ENCODE measurements at places on chromosomes 7 and 10.
A peak's percentile ranks its signal among the peaks of the same experiment; 100 is the strongest.

- DNase-seq: no peak
Observed at GRCh38 chr10:69078311-69078710, 9.6 kb upstream of the SRGN start.

DNA sequence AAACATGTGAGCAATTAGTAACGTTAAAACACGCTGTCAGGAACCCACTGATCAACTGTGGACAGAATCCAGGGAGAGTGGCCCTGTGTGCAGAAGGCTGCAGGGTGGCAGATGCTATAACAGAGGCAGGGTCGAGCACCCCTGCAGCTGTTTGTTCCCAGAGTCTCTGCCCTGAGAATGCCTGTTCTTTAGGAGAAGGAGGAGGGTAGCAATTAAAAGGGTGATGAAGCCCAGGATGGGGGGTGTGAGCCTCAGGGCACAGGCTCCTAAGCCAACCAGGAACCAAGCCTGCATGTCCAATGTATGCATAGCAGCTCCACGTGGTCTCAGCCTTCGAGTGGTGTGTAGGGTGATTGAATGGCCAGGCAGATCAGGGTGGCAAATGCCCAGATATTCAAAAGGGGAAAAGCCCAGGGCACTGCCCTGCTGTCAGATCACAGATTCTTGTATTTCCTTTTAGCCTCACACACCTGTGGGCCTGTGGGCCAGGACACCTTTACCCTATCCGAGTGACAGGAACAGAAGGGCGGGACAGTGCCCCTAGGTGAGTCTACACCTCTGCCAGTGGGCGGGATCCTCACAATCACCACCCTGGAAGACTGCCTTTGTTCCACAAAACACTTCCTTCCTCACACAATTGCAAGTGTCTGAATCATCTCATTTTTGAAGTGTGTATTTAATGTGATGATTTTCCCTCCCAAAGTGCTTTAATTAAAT, 7.3 kb downstream of the WDFY4 start:
- no peak for DNase-seq

GRCh38 chr7:27173511-27173955, 587 bp downstream of the HOXA10 start:
- no peak for DNase-seq

DNA sequence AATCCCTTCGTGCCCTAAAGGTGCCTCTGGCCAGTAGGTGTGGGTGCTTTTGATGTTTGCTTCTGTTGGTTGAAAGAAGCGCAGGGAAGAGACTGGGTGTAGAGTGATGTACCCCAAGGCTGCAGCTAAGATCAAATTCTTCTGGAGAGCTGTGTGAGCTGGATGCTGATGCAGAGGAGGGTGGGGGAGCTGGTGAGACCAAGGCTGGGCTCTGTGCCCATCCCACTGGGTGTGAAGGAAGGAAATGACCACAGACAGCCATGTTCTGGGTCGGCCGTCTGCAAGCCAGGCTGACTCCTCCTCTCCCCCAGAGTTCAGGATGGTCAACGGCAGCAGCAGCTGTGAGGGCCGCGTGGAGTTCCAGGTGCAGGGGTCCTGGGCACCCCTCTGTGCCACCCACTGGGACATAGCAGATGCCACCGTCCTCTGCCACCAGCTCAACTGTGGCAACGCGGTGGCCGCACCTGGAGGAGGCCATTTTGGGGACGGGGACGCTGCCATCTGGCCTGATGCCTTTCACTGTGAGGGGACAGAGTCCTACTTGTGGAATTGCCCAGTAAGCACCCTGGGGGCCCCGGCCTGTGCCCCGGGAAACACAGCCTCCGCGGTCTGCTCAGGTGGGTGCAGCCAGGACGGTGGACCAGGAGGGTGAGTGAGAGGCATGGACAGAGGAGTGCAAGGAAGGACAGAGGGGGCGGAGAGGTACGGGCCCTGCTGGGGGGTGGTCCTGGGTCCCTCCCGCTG, 5.1 kb downstream of the SCART1 start:
- no peak for DNase-seq

DNA sequence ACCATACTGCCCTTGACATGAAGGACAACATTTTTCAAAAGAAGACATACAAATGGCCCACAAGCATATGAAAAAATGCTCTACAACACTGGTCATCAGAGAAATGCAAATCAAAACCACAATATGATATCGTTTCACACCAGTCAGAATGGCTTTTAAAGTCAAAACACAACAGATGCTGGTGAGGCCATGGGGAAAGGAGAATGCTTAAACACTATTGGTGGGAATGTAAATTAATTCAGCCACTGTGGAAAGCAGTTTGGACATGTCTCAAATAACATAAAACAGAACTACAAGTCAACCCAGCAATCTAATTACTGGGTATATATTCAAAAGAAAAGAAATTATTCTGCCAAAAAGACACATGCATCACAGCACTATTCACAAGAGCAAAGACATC, 4.2 kb upstream of the NT5C3A start:
- DNase-seq: no peak

DNA sequence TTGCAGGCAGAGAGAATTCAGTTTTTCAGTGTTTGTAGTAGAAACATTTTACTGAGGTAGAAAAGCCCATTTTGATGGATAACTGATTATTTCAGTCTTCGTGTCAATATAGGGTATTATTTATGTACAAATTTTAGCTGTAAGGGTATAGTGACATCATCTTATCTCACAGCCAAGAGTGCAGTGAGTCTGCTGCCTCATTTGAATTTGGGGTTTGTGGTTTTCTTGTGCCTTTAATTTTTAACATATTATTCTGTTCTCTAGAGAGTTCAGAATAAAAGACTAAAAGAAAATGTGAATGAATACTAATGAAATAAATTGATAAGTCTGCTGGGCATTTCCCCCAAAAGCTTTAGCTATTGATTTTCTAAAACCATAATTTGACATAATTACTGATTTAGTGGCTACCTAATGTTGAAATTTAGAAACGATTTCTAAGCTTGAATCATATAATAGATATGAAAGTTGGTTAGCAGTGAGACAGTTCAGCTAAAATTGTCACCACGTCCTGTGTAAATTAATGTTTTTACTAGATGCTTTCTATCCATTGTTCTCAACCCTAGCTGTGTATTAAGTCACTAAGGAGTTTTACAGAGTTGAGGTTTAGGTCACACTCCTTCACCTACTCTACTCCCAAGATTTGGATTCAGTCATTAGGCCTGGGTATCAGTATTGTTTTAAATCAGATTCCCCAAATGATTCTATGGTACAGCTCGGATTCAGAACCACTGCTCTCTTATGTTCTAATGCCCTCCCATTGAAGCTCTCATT, 37.3 kb downstream of the ACADSB start:
- no peak for DNase-seq

GRCh38 chr7:34011696-34012095, 106.4 kb downstream of the BMPER start:
- no peak for DNase-seq

- DNase-seq: no peak
Observed at GRCh38 chr7:31105256-31105950, 53.3 kb downstream of the ADCYAP1R1 start.

DNA sequence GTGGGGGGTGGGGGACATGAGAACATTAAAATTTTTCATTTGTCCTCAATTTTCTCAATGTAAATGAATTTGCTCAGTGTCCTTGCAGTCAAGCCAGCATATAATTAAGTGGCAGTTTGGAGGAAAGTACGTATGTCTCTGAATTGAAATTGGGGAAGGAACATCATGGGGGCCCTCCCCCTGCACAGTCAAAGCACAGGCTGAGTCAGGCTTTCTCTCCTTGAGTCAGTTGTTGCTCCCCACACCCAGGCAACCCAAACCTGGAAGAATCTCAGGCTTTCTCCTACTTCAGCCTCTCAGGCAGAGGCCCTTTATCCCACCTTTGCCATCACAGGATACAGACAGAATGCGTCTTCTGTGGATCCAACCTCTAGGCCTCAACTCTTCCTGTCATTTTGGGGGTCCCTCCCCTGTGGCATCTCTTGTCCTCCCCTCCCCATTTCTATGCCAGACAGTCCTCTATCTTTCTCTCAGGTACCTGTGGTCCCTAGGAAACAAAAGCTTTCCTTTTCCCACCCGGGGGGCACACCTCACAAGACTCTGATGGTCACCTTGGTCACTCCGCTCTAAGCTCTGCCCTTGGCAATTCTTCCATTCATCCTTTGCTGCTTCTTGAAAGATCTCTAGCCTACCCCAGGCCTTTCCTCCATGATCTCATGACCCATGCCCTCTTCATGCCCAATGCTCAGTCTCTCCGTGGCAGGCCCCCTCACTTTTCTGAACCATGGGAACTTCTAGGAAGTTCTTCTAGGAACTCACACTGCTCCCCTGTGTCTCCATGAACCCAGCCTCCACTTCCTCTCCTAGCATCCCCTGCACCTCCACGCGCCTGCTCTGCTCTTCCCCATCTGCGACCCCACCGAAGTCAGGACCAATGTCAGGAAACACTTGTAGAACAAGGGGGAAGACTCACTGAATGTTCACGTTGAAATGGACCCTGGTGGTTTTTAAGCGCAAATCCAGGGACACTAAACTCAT, 40.4 kb downstream of the CREB3L2 start:
- DNase-seq: no peak

- no peak for DNase-seq
Observed at GRCh38 chr7:75691793-75692543, 46.8 kb downstream of the HIP1 start.

GRCh38 chr10:110487411-110488331, 10.0 kb upstream of the DUSP5 start:
- no peak for DNase-seq

DNA sequence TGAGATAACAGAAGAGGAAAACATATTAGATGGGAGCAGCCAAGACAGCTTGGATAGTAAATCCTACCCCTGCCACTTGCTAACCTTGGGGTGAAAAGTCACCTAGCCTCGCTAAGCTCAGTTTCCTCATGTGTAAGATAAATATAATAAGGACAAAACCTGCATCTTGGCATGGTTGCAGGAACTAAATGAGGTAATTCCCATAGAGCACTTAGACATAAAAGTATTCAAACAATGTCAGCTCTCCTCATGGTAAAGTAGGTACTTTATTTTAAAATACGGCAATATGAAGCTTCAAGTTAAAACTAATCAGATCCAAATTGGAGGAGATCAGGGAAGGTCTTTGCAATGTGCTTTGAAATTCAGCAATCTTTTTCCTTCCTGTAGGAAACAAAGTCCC, 113.1 kb downstream of the USP6NL start:
- DNase-seq: no peak

- no peak for DNase-seq
Observed at GRCh38 chr10:90787393-90788198, 70.2 kb downstream of the HTR7 start.

DNA sequence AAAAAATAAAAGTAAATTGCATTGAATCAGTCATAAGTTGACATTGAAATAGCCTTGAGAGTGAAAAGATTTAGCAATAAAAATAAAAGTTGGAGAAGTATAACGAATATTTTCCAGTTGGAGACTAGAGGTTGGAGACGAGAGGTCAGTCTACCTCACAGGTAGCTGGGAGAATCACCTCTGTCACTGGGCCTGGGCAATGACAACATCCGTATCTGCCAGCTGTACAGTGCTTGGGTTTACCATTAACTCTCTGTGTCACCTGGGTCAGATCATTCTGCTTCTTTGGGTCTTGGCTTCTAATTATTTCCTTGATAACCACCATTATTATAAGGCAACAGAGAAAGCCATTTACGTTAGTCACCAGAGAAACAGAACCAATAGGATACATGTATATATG, 62.0 kb upstream of the STEAP4 start:
- DNase-seq: no peak

- no peak for DNase-seq
Observed at GRCh38 chr10:124738441-124738840, 5.7 kb downstream of the FAM53B start.

DNA sequence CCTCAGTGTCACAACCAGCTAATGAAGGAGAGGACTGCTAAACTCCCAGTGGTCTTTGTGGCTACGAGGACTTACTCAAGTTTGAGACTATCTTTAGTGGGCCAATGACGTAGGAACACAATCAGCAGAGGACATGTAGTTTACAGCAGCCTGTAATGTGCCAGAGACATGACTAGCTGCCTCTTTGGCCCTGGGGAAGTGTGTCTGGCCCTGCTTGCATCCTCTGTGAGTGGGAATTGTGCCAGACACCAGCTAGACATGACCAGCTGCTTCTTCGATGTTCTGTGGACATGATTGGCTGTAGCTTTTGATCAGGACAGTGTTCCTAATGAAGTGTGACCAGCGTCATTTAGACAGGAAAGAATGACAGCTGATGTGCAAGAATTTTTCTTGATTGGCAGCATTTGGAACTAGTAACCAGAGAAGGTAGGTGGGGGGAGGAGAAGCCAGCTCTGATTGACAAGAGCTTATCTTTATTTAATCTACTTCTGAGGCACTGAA, 141.7 kb downstream of the AUTS2 start:
- DNase-seq: peak; percentile 17

DNA sequence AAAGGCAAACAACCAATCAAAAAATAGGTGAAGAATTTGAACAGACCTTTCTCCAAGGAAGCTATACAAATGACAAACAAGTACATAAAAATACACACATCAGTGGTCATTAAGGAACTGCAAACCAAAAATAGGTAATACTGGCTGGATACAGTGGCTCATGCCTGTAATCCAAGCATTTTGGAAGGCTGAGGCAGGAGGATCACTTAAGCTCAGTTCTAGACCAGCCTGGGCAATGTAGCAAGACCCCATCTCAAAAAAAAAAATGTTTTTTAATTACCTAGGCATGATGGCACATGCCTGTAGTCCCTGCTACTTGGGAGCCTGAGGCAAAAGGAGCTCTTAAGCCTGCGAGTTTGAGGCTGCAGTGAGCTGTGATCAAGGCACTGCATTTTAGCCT, 19.3 kb downstream of the CDCA7L start:
- DNase-seq: no peak

- DNase-seq: no peak
Observed at GRCh38 chr10:43202657-43203447, 64.0 kb downstream of the RASGEF1A start.

GRCh38 chr10:24239289-24240040, 30.5 kb downstream of the KIAA1217 start:
- no peak for DNase-seq

GRCh38 chr7:155808549-155809331, 3.5 kb downstream of the SHH start:
- DNase-seq: no peak

DNA sequence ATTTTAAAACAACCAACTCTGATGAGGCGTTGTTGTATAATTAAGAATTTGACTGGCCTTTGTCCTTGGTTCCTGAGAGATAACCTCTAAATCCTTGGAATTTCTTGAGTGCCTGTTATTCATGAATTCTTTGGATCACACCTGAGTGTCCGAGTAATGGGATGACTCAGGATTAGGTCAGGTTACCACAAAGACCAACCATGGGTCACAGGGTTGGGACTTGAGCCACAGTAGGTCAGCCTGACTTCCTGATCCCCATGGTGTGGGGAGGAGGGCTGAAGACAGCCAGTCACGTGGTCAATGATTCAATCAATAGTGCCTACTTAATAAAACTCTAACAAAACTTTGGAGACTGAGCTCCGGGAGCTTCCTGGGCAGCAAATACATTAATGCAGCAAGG, 192.5 kb downstream of the GFRA1 start:
- DNase-seq: no peak

GRCh38 chr7:18886832-18887231, 230.6 kb downstream of the TWIST1 start:
- DNase-seq: no peak

- peak; percentile 16 for DNase-seq
Observed at GRCh38 chr7:8176370-8177081, 85.4 kb downstream of the ICA1 start.
